ENCODE measurements at places on chromosomes 6 and 20.

GRCh38 chr6:33429750-33430052 lies 9.8 kb downstream of the SYNGAP1 start:
- DNase-seq = no peak

- no peak for DNase-seq
Measured at GRCh38 chr20:60857708-60858107, 394.4 kb upstream of the CDH4 start.

DNA sequence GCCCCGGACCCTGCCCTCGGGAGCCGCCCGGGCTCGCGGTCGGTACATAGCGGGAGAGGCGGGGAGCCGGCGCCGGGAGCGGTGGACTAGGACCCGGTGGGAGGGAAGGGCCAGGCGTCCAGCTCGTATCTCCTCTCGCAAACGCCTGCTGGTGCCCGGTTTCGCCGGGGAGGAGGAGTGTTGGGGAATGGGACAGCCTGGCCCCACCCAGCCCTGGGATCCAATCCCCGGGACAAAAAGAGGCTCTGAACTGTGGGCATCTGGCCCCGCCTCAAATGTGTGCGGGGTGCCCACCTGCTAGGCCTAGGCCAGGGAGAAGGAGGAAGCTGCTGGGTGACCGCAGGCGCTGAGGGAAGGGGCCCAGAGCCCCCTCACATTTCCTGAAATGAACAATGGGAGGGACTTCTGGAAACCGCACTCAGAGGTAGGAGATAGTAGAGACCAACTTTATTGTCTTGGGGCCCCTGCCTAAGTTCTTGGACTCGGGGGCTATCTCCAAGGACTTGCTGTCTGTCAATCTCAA lies at the start of gene KCNK17:
Gene KCNK17, minus strand, starts transcription at position 147 of the 523 bp plus-strand sequence. Its CDS starts 99 bp downstream, at position 48.
- DNase-seq = no peak

- no peak for DNase-seq
Measured at GRCh38 chr6:46954837-46955451, 33.2 kb upstream of the ADGRF5 start.

DNA sequence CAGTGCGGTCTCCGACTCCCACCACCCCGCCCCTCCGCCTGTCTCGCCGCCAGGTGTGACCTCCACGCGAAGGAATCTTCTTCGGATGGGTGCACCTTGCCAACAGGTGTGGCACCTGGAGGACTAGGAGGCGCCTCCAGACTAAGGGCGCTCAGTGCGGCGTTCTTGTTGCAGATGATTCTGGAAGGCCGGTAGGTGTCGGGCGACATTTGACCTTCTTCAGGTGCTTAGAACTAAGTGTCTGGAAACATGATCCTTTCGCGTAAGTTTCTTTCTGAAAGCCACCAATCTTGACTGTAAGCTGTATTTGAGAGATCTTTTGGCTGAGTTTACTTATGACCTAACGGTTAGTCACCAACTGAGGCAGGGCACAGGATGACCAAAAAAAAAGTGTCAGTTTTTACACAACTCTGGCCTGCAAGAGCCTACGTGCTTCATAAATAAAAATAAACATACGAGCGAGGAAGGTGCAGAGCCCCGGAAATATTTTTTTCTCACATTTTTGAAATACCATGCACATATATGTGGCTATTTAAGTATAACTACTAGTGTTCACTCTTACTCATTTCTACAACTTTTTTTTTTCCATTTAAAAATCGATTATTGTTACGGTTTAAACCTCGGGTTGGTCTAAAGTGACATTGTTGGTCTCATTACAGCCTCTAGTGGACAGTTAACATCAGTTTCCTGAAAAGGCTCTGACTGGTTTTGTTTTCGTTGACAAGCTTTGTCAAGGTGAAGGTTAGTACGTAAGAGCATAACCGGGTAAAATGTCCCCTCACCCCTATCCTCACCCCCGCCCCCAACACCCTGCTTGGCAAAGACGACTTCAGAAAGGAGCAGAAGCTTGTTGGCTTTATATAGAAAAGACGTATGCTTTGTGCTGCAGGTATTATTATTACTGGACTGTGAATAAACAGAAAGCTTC lies 1.6 kb upstream of the ATXN1 start:
- DNase-seq = no peak

DNA sequence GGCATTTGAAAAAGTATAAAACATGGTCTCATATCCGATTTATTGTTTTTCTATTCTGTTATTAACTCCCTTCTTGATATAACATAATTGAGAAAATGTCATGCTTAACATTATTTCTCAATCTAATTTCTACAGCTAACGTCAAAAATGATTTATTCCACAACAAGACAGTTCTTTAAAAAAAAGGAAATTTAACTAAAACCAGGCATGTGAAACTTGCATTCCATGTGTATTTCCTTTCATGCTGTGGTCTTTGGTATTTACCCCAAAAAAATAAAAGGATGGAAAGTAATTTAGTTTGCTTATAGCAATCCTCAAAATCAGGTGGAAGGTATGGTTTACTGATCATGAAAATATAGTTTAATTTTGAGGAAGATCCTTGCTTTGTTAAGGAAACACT lies 142.8 kb downstream of the COL21A1 start:
- no peak for DNase-seq

DNA sequence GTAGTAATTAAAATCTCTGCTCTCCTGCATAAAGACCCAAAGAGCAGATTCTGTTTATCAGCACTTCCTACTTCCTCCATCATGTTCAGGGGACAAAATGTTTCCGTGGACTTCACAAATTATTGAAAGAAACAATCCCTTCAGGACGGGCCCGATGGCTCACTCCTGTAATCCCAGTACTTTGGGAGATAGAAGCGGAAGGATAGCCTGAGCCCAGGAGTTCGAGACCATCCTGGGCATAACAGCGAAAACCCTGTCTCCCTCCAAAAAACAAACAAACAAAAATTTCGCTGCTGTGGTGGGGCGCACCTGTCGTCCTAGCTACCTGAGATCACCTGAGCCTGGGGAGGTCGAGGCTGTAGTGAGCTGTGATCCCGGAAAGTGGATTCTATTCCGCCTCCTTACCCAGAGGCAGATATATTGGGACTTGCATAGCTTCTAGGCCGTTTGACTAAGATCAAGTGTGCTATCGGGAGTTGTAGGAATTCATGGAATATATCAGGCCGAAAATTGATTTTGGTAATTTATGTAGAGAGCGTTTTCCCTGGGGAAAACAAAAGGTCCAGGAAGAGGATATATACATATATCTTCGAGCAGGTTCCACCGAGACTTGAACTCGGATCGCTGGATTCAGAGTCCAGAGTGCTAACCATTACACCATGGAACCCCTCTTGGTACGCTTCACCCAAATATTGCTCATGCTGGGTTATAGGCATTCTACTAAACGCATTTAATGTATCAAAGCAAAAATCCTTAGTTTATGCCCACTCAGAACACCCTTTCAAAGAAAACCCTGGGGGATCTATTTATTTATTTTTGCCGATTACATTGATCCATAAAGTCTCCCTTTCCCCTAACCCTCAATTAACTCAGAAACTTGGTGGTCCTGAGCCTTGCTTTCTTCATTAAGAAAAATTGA lies 74.5 kb upstream of the ZNF184 start:
- no peak for DNase-seq

GRCh38 chr6:166969390-166970002 lies 13.1 kb upstream of the RNASET2 start:
- no peak for DNase-seq

DNA sequence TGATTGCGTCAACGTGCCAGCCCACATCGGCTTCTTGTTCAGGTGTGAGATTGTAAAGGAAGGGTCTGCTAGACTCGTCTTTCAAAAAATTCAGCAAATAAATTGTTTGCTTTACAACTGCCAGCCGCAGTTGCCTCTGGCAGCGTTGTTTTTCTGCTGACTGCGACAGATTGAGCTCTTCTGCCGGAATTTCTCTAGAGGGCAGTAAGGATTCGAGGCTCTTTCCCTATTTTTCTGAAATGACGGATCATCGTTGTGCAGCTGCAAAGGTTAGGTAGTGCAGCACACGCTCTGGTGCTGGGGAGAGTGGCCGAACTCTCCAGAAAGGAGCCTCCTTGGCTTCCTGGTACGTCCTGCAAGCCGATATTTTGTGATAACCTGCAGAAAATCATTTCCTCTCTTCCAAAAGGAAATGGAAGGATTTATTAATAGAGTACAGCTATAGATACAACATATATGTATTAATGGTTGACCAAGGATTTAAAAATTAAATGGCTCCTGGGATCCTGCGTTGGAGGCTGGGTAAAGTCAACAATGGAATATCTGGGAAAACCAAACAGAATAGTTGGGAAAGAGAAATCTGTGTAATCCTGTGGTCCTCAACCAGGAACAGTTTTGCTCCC lies 121.9 kb upstream of the ZFP64 start:
- DNase-seq = no peak

- no peak for DNase-seq
Measured at GRCh38 chr20:7742479-7742878, 197.8 kb downstream of the HAO1 start.

DNA sequence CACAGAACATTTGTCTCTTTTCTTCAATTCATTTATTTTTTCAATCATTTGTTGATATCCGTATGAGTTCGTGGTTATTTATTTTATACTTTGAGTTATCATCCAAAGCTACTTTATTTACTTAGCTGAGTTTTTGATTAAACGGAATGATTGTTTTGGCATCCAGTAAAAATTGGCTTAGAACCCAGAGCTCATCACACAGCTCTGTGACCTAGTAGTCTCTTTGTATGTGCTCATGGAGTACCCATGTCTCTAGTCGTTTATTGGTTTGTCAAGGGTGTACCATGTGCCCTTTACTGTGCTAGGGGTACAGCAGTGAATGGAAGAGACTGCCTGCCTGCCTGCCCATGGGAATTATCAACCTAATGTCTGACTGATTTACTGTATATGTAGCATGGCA lies 142.2 kb downstream of the MYLK4 start:
- no peak for DNase-seq

DNA sequence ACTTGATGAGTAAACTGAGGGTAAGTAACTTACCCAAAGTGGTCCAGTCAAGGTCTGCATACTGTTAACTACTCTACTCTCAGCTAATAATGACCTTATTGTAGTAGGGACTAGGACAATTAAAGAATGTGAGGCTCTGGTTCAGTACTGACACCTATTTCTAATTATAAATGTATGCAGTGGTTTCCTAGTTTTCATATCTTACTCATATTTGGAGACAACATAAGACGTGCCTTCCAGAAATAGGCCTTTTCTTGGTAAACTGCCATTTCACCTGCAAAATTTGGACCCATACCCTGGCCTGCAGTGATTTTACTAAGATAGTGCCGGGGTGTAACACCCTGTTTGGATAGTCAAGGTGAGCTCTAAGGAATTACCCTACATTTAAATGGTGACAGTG lies 24.7 kb downstream of the GJA1 start:
- DNase-seq = no peak

- no peak for DNase-seq
Measured at GRCh38 chr6:109314313-109314712, 68.0 kb downstream of the CD164 start.

GRCh38 chr6:167163476-167164011 lies 5.8 kb upstream of the GPR31 start:
- DNase-seq = no peak

GRCh38 chr6:137973201-137973600 lies 106.1 kb downstream of the TNFAIP3 start:
- no peak for DNase-seq

DNA sequence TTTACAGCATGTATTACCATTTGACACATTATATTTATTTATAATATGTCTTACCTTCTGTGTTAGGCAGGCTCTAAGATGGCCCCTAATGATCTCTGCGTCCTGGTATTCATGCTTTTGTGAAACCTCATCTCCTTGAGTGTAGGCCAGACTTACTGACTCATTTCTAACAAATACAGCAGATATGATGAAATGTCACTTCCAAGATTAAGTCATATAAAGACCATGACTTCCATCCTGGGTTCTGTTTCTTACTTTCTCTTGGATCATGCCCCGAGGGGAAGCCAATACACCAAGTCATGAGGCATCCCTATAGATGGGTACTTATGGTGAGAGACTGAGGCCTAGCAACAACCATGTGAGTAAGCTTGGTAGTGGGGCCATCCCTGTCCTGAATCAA lies 30.2 kb downstream of the ZHX3 start:
- no peak for DNase-seq

GRCh38 chr20:62494537-62494936 lies 18.7 kb upstream of the GATA5 start:
- DNase-seq = no peak

DNA sequence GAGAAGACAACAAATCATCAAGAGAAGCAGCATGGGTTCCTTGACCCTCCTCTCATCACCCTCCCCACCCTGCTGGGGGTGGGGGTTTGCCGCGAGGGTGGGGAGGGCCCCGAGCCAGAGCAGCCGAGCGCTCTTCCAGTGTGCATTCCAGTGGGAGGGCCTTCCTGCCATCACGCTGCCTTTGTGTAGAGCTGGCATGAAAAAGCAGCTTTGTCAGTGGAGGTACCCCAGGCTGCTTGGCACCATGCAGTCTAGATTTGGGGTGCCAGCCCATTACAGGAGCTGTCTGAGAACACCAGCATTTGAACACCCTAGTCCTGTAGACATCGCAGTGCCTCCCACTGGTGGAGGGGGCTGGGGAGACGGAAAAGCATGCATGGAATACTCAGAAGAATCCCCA lies 12.2 kb downstream of the BAK1 start:
- no peak for DNase-seq

- DNase-seq = no peak
Measured at GRCh38 chr20:34512955-34513419, 3.2 kb upstream of the DYNLRB1 start.

- DNase-seq = no peak
Measured at GRCh38 chr6:147891671-147892070, 383.2 kb downstream of the SAMD5 start.

DNA sequence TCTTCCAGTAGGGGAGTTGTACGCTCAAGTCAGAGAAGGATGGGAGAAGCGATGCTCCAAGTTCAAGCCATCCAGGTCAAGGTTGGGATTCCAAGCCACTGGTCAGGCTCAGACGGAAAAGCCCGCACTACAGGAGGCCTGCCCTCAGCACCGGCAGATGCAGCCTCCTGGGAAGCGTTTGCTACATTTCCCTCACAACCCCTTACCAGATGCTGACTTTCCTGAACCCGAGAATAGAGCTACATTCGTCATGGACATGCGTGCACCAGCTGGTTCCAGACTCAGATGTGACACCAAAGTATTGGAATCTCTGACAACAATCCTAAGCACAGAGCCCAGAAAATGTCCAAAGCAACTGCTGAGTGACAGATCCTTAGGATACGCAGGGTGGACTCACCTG lies 174.8 kb downstream of the SASH1 start:
- no peak for DNase-seq

GRCh38 chr6:108667993-108668392 lies 107.3 kb downstream of the FOXO3 start:
- DNase-seq = no peak

DNA sequence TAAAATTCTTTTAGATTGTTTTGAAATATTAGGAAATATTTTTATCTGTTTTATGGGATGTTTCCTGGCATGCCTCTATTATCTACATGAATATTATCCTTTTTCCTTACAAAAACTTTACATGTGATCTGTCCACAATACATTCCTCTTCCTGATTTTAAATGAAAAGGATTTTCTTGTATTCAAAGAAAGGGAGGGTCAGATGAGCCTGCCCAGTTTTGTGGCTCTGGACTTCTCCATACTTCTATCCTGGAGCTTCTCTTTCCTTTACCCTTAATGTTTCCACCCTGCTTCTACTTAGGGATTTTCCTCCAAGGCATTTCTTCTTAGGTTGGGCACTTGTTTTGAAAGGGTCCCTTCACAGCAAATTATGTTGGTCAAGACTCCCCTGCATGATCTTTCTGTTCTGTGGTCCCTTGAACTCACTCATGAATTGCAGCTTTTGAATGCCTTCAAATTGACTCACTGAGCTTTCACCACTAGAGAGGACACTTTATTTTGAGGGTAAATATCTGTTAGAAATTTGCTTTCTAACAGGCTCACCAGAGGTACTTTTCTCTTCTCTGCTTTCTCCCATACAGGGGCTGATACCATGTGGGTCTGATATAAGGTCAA lies 104.9 kb downstream of the CENPW start:
- no peak for DNase-seq

GRCh38 chr20:46190478-46191167 lies 72.5 kb downstream of the CD40 start:
- DNase-seq = no peak
